Esophagus mucosa (tissue), 1 donor: ENCODE measurements at places on chromosomes 1 and 21.

- no peak for ATAC-seq
Measured at GRCh38 chr1:52739699-52740467, 13.6 kb downstream of the ZYG11B start.

- ATAC-seq: peak; percentile 92
Measured at GRCh38 chr1:150477733-150478132, 9.5 kb upstream of the TARS2 start.

DNA sequence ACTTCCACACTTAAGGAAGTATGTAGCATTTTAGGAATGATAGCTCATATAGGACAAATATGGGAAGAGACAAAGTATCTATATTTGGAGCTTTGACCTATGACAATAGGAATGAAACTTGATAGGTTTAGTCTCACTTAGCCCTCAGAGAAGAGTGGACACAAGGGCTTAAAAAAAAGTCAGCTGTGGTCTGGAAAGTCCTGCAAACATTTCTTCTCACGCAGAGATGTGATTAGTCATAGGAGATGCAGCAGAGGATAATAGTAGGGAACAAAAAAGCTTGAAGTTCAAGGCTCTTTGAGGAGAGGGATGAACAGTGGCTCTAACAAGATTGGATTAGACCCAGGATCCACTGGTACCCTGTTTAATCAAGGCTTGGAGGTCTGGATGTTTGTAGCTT lies 14.8 kb upstream of the RNF220 start:
- no peak for ATAC-seq

DNA sequence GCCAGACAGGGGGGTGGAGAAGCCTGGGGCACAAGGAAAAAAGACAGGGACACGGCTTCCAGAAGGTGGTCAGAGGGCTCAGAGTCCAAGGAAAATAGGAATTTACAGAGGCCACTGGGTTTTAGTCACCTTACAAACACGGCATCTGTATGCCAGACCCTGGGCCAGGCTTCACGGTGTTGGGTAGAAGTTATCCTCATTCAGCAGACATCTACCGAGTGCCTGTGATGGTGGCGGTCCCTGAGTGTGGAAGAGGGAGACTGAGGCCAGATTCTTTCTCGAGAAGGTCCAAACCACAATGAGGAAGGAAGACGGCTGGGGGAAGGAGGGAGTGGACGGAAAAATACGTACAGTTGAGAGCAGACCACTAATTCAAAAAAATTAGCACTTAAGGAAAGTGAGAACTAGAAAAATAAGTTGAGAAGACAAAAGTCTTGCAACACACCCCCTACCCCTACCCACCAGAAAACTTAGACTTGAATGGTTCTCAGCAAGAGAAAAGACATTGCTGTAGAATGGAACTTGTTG lies 864 bp upstream of the BTG2 start:
- ATAC-seq: no peak

- ATAC-seq: no peak
Measured at GRCh38 chr1:44333376-44333775, 21.7 kb downstream of the ERI3 start.

DNA sequence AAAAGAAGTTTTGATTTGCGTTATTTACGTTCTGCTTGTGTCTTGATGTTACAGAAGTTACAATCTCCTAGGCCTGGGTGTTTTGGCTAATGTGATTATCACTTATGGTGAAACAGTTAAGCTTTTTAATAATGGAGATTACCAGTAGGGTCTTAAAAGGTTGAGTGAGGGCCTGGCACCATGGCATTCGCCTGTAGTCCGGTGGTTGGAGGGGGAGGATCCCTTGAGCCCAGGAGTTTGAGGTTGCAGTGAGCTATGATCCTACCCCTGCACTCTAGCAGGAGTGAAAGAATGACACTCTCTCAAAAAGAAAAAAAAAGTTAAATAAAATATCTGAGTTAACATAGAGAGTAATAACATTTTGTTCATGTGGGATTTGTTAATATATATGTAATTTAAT lies 8.8 kb upstream of the SPEN start:
- no peak for ATAC-seq

- no peak for ATAC-seq
Measured at GRCh38 chr1:172360985-172361384, 59.5 kb upstream of the C1orf105 start.

DNA sequence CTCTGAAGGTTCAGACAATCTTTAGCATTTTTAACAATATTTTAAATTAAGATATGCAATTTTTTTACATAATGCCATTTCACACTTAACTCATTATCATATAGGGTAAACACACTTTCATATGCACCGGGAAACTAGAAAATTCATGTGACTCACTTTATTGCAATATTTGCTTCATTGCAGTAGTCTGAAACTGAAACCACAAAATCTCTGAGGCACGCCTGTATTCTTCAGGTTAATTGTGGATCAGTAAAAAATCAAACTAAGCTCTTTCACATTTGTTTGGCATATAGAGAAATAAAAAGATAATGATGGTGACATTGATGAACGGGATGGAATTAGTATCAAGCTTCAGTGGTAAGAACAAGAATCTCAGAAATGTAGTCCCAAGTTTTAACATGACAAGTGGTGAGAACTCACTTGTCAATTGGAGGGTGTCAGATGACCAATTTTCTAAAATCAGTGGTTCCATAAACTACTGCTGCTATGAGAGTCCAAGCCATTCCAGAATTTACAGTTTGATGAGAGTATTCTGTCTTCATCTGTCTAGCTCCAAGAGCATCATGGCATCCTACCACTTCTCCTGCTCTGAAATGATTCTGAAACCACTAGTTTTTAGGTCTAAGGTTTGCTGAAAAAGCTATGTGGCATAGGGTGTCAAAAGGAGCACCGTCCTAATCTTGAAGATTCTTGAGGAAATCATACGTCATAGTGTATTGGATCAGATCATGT lies 281.0 kb downstream of the PTPRC start:
- ATAC-seq: no peak

GRCh38 chr1:168135116-168135920 lies 1.4 kb downstream of the GPR161 start:
- ATAC-seq: no peak

GRCh38 chr1:8580566-8580965 lies 236.9 kb downstream of the RERE start:
- no peak for ATAC-seq

DNA sequence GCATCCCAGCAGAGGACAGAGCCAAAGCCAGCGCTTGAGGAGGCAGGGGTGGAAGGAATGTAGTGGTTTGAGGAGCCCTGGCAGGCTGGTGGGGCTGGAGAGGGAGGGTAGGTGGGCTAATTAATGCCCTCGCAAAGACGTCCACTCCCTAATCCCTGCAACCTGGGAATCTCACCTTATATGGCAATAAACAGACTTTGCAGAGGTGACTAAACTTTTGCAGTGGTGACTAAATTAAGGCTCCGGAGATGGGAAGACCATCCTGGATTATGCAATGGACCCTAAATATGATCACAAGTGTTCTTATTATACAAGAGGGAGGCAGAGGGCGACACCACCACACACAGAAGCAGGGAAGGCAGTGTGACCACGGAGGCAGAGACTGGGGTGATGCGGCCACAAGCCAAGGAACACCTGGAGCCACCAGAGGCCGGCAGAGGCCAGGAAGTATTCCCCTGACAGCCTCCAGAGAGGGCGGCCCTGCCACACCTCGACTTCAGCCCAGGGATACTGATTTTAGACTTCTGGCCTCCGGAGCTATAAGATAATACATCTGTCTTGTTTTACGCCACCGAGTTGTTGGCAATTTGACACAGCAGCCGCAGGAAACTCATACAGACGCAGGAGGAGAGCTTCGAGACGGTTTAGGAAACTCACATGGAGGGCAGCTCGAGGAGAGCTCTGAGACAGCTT lies 23.1 kb upstream of the NPPB start:
- no peak for ATAC-seq

GRCh38 chr1:166980818-166981217 lies 5.5 kb upstream of the ILDR2 start:
- no peak for ATAC-seq

- ATAC-seq: no peak
Measured at GRCh38 chr1:240287722-240288121, 196.0 kb downstream of the FMN2 start.
